IPS DF 6.9 (cell line): ENCODE measurements at places on chromosomes 16 and 17.

DNA sequence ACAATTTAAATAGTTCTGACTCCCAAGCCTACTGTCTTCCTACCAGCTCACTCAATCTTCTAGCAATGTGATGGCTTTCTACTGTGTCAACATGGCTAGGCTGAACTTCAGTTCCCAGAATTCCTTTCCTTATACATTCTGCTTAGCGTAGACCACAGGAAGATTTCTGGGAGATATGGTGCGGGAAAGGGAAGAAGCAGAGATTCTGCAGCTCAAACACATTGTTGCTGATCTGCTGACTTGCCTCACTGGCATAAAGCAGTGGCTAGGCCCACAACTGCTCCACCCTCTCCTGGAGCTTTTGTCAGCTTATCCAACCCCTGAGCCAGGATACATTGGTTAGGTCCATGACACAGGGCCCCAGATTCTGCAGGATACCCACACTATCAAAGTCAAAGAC is 58.8 kb downstream of the GAS7 start:
- no peak for DNase-seq

GRCh38 chr16:17277981-17278381 is 192.8 kb downstream of the XYLT1 start:
- peak; percentile 25 for DNase-seq

DNA sequence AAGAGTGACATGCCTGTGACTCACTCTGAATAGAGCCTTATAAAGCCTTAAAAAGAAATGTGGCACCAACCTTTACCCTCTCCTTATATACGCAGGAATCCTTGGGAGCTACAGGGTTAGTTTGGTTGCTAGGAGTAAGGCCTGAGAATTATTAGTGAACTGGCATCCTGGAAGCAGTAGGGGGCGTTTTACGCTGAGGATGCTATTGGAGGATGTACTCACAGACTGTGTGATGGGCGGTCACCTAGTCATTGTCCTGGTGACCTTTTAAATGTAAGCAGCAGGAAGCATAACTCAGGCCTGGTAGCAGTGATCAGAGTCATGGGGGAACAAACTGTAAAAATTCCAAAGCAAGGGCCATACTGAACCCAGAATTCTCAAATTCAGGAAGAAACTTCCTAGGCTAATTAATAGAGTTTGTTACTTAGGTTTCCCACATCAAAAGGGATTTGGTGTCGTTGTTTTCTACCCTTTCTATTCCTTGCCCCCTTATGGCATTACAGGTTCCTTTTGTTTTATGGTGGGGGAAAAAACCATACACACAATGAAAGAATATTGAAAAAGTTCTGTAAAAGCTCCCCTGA is 153.8 kb downstream of the SNX11 start:
- DNase-seq: peak; percentile 81

GRCh38 chr17:41352597-41353366 is 2.2 kb upstream of the KRT33A start:
- no peak for DNase-seq

DNA sequence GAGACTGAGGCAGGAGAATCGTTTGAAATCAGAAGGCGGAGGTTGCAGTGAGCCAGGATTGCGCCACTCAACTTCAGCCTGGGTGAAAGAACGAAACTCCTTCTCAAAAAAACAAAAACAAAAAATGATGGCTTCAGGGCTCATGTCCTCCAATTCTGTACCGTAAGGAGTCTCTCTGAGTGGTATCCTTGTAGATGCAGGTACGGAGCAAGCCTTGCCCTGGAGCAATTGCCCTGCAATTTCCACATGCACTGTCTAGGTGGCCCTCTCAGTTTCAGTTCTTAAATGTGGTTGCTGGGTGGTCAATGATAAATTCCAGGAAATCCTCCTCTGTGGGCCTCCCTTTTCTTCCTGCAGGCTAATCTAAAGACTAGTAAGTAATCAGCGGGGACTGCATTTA is 10.6 kb downstream of the TMEM238L start:
- no peak for DNase-seq

GRCh38 chr17:38430822-38431221 is 2.6 kb downstream of the ARHGAP23 start:
- DNase-seq: no peak

- no peak for DNase-seq
Measured at GRCh38 chr16:54034684-54035083, 251.9 kb downstream of the IRX3 start.

- no peak for DNase-seq
Measured at GRCh38 chr17:32498391-32498790, 11.6 kb downstream of the CDK5R1 start.

DNA sequence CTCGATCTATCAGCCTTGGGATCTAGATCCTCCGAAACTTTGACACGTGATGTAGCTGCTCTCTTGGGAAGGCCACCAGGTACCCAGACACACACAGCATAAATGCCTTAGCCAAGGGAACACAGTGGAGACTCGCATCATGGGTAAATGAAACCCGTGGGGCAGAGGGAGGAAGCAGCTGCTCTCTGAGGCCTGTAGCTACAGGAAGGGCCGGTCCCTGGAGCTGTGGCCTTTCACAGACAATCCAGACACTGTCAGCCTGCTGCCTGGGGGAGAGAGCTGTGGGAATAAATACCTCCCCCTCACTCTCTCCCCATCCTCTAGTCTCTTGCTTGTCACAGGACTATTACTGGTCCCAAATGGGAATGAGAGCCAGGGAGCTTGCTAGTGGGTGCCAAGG is 351.2 kb downstream of the UTP18 start:
- no peak for DNase-seq

GRCh38 chr17:6456914-6457687 is 12.8 kb downstream of the PIMREG start:
- DNase-seq: no peak

- peak; percentile 9 for DNase-seq
Measured at GRCh38 chr16:60636117-60636516, 1400.1 kb downstream of the CDH8 start.

- DNase-seq: no peak
Measured at GRCh38 chr17:32553168-32553567, 66.4 kb downstream of the CDK5R1 start.

GRCh38 chr16:58563775-58564174 is 48.5 kb downstream of the SETD6 start:
- DNase-seq: no peak

GRCh38 chr16:82653550-82654511 is 27.1 kb downstream of the CDH13 start:
- no peak for DNase-seq

DNA sequence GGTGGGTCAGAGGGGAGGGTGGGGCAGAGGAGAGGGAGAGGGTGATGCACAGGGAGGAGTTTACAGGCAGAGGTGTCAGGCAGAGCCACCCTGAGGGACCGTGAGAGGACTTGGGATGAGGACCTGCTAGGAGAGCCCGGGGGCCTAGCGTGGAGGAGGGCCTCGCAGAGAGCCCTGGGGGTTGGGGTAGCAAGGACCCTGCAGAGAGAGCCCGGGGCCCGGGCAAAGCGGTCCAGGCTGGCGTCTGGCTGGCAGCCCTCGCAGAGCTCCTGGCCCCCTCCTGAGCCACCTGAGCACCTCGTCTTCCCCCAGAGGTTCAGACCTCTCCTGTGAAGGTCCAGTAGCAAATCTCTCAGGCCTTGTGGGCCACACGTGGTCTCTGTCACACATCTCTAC is 42.0 kb upstream of the ZNF469 start:
- no peak for DNase-seq

GRCh38 chr16:84043486-84044117 is 1.0 kb upstream of the SLC38A8 start:
- DNase-seq: no peak

DNA sequence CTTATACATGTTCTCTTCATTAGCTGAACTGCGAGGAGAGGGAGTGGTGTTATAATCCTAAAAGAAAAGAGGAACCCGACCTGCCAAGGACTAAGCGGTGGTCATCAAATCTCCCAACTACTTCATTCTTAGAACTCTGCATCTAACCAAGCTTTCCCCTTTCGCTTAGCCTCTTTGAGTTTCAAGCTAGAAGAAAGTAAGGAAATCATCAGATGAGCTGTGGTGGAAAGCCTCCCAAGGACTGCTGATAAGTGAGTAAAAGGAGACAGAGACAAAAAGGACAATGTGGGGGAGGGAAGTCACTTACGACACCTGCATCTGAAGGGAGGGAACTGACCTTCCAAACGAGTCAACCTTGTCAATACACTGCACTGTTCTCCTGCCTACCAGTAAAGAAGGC is 121.3 kb downstream of the TRIM37 start:
- no peak for DNase-seq

DNA sequence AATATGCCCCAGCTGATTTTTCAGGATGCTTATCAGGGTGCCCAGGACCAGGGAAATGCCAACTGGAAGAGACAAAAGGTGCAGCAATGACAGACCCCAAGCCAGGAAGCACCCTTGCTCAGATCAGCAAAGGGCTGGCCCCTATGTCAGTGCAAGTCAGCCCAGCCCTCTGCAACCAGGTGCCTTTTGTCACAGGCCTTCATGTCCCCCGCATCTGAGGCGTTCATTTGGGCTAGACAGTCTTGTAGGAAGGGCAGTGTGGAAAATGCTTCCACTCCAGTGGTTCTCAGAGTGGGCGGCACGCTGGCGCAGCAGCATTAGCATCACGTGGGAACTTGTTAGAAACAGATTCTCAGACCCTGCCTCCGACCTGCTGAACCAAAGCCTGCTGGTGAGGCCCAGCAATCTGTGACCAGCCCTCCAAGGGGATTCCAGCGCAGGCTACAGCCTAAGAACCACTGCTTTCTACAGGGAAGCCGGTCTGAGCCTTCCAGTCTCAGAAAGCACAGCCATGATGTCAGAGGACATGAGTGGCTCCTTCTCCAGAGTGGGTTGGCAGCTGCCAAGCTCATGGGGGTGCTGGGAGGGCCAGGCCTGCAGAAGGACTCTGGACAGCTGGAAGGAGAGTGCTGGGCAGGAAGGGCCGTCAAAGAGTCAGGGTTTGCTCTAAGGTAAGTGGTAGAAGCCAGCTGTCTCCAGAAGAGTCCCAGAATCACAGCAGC is 13.1 kb downstream of the SLC47A2 start:
- no peak for DNase-seq

DNA sequence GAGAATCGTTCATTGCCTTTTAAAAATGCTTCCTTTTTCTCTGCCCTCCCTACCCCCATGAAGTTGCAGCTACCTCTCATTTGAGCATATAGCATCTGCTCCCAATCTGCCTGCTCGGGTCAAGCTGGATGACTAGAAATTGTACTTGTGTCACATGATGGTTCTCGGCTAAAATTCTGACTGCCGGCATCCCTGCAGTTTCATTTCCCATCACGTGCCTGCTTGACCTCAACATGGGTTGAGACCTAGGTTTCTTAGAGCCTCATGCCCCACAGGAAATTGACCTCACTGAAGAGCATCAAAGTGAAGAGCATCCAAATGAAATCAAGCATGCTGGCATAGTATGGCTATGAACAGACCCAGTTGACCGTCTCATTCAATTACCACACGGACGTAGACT is 581.6 kb upstream of the PSMD7 start:
- no peak for DNase-seq

DNA sequence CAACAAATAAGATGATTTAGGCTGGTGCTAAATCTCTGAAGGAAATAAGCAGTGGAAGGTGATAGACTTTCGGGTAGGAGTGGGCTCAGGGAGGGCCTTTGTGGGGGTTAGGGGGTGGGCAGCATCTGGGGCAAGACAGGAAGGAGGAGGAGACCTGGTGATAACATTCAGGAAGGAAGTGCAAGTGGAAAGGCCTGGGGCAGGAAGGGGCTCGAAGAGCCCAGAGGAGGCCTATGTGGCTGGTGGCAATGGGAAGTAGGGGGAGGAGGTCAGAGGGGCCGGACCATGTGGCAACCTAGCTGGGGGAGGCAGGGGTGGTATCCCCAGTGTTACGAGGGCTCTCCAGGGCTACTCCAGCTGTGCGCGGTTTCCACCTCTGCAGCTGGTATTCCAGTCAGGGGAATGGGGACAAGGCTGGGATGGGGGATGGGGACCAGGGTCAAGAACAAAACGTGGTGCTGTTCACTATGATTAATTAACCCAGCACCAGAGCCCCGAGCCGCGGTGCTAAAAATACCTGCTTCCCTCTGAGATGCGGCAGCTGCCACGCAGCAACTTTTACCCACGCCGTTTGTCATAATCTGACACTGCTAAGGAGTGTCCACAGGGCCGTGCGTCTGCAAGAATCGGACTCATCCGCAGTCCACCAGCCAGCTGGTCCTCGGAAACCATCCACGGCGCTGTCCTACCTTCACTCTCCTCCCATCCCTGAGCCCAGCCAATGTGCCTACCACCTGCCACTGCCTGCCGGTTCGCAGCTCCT is 5.2 kb upstream of the CCDC182 start:
- no peak for DNase-seq

DNA sequence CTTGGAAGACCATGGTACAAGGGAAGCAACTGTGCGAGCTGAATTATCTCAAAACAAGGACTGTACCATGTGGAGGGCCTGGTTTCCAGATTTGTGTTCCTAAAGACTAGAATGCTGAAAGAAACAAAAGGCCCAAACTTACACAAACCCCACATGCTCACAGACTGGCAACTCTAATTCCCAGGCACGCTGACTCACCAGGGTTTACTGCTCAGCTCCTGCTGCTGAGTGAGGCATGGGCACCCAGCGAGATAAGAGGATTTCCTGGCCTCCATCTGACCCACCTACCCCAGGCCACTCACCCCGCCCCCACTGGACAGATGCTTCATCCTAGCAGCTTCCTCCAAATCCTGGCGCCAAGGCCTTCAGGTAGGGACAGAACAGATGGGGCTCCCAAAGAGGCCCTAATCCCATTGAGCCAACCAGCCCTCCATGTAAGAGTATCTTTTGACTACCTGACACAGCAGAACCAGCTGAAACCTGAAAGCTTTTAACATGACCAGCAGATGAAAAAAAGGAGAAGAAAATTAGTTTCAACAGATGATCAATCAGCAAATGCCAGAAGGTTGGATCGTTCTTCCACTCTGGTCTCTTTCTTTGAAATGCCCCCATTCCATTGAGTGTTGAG is 33.9 kb downstream of the DCUN1D3 start:
- DNase-seq: no peak

DNA sequence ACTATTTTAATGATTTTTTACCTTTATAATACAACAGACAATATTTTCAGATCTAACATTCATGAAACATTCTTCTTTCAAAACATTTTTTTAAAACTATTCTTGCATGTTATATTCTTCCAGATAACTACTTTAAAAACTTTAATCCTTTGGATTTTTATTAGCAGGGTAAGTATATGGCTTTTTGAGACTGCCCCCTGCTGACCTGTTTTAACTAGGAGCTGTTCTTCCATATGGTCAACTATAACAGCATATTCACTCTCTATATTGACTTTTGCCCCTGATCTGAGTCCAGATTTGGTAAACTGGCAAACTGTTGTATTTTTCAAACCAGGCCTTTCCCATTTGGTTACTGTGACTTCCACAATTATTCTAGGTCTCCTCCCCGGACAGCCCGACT is 16.5 kb downstream of the ZNF18 start:
- DNase-seq: no peak

DNA sequence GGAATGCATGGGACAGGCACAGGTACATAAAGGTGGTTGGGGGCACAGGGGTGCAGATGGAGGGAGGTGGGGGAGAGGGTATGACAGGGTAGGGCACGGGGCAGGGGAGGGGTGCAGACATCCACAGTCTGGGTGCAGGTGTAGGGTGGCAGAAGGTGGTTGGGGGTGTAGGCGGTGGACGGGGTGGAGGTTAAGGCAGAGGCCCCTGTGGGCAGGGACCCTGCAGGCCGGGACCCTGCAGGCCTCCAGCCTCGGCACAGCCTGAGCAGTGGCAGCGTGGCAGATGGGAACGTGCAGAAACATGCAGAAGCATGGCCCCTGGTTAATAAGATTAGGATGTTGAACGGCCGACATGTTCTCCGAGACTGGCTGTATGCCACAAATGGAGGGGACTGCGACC is 115.2 kb downstream of the RBFOX3 start:
- no peak for DNase-seq

- DNase-seq: no peak
Measured at GRCh38 chr17:6654841-6655731, 3.5 kb downstream of the C17orf100 start.
